Right ventricle myocardium inferior (tissue), 1 donor: ENCODE measurements at places on chromosomes 16 and 17. TPM values are rescaled to one million over a fixed set of nuclear protein-coding genes. Genes with fewer than 3 reads are reported as not detected.

GRCh38 chr17:69428252-69428980, 13.9 kb downstream of the MAP2K6 start:
- no peak for DNase-seq

- no peak for DNase-seq
Observed at GRCh38 chr17:16262201-16262600, 45.2 kb downstream of the PIGL start.

The MT1H gene
- not detected for total RNA-seq

The PMP22 gene
- total RNA-seq = 198 TPM

- no peak for DNase-seq
Observed at GRCh38 chr16:678209-678857, 1.9 kb upstream of the STUB1 start.

GRCh38 chr17:19341641-19342610, 20.6 kb downstream of the B9D1 start:
- no peak for DNase-seq
